Fibroblast of lung (primary cell): ENCODE measurements at places on chromosomes 3 and 15. TPM values are rescaled to one million over a fixed set of nuclear protein-coding genes. Genes with fewer than 3 reads are reported as not detected.

DNA sequence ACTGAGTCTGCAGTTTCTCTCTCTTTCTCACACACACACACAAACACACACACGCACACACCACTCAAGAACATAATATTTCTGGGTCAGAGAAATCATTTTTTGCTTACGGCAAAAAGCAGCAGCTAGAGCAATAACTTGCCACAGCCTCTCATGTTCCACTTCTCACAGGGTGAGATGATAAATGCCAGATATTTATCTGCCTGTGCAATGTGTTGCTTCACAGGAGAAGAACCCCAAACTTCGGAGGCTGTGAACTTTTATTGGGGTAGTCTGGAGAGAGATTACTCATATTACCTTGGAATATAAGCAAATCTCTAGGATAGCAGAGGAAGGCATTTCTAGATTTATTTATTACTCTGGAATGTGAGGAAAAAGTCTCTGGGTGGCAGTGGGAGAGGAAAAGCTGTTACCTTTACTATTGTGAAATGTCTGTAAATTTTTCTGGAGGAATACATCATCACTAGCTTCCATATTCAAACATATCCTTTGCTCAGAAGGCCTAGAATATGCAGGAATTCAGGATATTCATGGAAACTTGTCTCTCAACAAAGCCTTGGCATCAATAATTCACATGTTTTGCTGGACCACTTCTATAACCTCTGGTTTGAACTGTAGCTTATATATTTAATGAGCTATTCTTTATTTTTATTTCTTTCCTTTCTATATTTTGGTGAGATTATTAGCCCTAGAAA, 369.2 kb downstream of the NSUN3 start:
- DNase-seq, result no peak

Gene STT3B
- polyA plus RNA-seq, result 120 and 145 TPM in 2 replicates

DNA sequence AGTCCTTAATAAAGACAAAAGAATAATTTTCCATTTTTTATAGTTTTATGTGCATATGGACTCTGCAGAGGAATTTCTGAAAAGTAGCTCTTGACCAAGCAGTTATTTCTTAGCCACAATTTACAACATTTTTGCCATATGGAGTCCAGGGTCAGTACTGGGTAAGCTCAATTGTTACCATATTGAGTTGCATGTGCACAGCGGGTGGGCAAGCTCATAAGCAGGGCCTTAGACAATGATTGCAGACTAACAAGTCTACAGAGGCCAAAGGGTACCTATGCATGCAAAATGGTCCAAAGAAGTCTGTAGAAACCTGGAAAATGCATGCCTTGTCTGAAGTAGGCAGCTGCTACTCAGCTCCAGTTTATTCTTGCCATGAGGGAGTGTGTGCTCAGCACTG, 19.0 kb upstream of the ARHGEF26 start:
- DNase-seq, result no peak

Gene TMEM44
- polyA plus RNA-seq, result 10.8 and 11.0 TPM in 2 replicates

DNA sequence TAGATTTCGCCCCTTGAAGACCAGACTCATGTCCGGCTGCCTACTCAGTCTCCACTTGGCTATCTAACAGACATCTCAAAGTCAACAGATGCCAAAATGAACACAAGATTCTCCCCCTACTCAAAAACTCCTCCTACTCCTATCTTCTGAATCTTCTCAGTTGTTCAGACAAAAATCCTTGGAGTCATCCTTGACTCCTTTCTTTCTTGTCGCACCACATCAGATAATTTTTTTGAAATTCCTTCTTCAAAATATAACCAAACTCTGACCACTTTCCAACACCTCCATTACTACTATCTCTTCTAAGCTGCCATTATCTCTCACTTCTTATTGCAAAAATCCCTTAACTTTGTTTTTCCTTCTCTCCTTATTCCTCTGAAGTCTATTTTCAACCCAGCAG, 141.9 kb upstream of the SLC7A14 start:
- DNase-seq, result no peak

DNA sequence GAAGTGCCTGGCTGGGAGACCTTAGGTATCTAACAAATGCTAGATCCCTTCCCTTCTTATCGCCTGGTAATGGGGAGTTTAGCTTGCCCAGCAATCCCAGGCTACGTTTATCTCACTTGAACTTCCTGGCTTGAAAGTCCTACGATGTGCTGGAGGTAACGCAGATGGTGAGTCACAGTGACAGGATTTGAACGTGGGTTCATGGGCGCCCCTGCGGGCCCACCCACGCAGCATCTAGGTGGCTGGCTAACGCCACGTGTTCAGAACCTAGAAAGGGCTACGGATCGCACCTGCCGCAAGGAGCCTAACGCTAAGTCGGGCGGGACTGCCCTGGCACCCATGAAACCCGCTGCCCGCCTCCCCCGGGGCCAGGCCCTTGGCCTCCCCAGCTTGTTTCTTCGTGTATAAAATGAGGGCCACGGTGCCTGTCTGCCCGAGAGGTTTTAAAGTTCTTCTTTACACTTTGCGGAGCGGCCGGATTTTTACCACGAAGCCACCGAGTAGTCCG, 600 bp upstream of the USP3 start:
- peak; percentile 77 for DNase-seq

DNA sequence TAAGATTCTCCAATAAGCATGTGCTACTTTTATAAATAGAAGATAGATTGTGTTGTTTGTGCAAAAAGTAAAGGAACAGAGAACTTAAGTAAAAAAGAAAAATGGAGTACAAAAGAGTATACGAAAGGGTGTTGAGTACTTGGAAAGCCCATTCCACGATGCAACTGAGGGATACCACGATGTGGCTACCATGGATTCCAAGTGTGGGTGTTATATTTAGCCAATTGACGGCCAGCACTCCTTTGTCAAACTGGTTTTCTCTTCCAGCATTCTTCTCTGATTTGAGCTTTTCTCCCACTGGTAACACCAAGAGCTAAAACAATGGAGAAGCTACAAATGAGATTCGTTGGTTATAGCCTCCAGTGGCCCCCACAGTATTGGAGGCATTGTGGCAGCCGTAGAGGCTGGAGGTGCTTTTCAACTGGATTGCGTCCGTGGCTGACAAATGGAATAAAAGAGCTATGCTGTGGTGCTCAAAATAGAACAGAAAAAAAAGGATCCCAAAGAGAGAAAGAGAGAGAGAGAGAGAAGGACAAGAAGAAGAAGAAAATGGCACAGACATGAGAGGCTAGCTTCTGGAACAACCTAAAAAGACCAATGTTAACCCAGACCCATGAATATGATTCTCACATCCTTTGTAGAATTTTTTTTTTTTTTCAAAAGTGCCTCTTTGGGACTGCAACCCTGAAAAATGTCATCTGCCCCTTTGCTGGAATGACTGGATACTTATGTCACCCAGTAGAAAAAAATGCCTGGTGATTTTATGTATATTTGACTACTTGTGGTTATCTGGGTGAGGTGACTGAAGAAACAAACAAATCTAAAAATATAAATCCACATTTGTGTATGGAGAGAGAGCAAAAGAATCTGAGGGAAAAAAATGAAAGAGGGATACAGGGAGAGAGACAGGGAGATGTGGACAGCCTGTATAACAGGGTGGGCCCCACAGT, 345.1 kb downstream of the RORA start:
- no peak for DNase-seq

DNA sequence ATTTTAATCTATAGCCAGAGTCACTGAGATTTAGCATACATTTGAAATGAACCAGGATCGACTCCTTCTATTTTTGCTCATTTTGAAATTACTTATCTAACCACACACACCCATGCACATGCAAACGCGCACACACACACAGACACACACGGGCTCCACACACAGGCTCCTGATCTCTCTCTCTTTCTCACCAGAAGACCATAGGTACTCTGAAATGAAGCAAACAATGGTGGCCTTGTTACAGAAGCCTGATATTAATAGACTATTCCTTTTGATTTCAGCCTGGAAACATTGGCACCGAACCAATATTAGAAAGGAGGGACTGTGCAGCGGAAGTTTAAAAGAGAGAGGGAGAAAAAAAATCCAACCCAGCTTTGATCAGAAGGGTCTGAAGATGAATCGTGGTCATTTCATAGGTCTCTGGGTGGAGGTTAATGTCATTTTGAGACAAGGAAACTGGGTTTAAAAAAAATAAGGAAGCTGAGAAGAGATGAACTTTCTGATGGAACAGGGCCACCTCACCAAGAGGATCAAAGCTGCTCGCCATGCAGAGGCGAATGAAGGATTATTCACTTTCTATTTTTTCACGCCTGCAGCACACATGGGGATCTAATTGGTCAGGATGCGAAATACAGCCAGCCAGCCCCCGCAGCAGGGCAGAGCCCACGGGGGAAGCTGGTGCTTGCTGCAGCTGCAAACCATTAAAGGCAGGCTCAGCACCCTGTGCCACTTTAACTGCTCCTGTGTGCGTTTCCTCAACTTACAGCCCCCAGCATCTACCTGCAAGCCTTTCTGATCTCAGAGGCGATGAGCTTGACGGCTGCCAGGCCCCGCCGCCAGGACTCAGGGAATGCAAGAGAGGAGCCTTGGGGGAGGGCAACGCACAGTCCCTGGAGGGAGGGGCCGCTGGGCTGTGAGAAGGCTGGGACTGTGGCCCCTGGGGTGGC, 88.8 kb downstream of the HES1 start:
- no peak for DNase-seq

Gene LRRC31
- polyA plus RNA-seq, result not detected in 2 replicates

DNA sequence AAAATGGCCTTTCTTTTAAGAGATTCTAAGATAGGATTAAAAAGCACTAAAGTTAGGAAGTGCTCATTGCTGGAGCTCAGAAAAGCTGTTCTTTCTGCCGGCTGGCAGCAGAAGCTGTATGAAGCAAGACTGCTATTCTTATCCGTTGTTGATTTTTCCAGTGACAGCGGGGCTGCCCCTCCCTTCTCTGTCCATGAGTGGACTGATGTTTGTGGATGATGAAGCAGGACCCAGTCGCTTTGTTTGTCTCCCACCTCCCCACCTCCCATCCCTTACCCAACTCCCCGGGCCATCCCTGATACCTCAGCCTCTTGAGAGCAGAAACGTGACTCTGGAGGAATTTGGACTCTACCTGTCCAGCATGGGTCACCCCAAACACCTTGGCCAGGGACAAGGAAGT, 10.3 kb upstream of the MUSTN1 start:
- DNase-seq, result peak; percentile 68

Gene LRRC34
- 2.3 and 2.7 TPM in 2 replicates for polyA plus RNA-seq
